ENCODE measurements at places on chromosomes 5 and 9.

GRCh38 chr9:125646621-125647100 lies 60.3 kb downstream of the MAPKAP1 start:
- no peak for DNase-seq

- no peak for DNase-seq
Measured at GRCh38 chr5:36444582-36445418, 143.1 kb upstream of the RANBP3L start.

DNA sequence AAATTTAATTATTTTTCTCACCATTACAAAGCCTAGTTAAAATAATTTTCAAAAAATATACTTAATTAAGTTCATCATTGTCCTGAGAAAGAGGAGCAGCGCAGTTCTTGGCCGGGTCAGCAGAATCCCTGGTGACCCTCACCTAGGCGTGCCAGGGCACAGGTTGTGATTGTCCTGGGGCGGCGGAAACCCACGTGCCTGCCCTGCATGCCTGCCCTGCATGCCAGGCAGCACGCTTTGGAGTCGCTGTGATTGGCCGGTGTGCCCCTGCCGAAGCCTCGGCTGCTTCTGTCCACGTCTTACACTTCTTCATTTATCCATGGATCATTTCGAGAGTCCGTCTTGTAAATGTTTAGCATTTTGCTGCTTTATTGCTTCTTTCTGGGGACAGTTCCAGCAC lies 25.6 kb downstream of the SLC12A2 start:
- DNase-seq = no peak

DNA sequence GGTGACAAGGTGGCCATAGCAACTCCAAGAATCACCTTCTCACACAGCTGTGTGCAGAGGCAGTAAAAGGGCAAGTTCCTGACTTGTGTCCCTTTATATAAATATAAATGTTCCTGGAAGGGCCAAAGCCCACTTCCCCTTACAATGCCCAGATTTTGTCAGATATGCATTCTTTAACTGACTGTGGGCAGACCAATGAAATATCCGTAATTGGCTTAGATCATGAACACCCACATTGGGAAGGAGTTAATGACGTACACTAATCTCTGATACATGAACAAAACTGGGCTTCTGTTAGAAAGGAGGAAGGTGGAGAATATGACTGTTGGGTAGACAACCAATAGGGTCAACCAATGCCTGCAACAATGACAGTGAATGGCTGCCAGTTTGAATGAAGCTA lies 397.2 kb upstream of the CLINT1 start:
- DNase-seq = no peak

GRCh38 chr5:149365418-149365817 lies 7.6 kb downstream of the PCYOX1L start:
- no peak for DNase-seq

DNA sequence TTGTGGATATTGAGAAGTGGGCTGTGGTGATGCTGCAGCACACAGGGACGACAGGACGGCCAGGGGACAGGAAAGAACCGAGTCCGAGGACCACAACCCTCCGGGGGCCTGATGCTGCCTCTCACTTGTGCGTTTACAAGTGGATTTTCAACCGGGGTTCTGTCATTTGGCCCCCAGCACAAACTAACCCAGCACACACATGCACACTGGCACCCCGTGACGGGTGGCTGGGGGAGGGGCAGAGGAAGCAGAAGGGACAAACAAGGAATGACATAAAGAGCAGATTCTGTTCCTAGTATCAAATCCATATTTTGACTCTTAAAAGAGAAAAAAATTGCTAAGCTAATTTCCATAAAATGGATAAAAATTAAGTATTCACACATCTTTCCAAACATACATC lies 18.3 kb upstream of the ZFYVE16 start:
- DNase-seq = no peak

- peak; percentile 83 for DNase-seq
Measured at GRCh38 chr9:17134396-17135294, at the start of gene CNTLN. TSS of gene CNTLN (plus strand) at chr9:17135040. CDS start at chr9:17135066, 26 bp downstream.

DNA sequence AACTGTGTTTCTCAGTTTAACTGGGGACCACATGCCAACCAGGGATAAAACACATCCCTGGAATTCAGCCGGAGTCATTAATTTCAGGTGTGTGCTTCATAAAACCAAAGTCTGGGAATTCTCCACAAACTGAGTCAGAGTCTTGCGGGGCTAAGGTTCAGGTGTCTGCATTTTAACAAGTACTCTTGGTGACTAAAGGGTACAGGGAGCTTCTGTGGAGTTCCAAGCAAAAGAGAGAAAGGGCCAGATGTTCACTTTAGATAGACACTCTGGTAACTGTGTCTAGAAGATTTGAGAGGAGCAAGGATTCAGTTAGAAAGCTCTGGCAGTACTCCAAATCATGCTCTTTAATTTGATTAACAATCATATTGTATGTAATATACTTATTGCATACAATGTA lies 4.0 kb downstream of the NADK2 start:
- DNase-seq = no peak

DNA sequence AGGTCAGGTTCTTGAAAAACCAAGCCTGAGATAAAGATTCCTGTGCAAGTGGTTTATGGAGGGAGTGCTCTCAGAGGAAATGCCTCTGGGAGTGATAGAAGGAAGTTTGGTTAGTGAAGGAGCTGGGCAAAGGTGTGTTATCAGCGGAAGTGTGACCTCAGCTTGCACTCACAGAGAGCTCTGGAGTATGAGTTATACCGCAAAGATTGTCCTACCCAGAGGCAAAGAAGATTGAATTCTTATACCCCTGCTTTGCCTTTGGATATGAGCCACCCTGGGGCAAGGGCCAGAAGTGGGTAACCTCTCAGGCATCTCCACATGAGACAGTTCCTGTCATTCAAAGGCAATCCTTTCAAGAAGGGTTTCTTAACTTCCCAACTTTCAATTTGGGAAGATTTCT lies 145.6 kb downstream of the MUSK start:
- no peak for DNase-seq

- peak; percentile 72 for DNase-seq
Measured at GRCh38 chr9:87497604-87498045, at the start of gene DAPK1. TSS of gene DAPK1 (plus strand) at chr9:87497867. CDS start at chr9:87499078, 1,211 bp downstream.

DNA sequence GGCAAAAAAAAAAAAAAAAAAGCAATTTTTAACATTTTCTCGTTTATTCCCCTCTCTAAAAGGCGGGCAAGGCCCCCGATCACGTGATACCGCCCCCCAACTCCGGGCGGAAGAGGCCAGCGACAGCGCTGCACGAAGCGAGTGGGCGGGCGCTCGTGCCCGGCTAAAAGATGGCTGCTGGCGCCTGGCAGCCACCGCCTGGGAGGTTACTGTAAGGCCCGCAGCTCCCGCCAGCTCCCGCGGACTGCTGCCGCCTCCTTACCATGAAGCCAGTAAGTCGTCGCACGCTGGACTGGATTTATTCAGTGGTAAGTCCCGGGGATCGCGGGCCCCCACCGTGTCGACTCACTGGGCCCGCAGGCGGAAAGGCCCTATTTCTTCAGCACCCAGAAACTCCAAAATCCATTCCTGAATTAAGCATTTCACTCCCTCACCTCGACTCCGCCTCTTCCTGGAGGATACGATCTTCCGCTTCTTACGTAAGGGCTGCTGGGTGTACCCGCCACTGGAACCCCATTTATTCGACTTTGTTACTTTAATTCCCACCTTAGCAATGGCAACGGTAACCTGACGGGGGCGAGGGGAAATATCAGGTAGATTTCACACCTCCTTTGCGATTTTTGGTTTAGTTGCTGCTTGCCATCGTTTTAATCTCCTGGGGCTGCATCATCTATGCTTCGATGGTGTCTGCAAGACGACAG lies at the start of the genes SMIM27 and TOPORS:
Gene SMIM27 (plus strand): TSS at position 156 of the 701 bp plus-strand sequence. CDS start 108 bp downstream, at position 264.
Gene TOPORS (minus strand): TSS at position 415 of the 701 bp plus-strand sequence. CDS start 150 bp downstream, at position 265.
- DNase-seq = peak; percentile 78

DNA sequence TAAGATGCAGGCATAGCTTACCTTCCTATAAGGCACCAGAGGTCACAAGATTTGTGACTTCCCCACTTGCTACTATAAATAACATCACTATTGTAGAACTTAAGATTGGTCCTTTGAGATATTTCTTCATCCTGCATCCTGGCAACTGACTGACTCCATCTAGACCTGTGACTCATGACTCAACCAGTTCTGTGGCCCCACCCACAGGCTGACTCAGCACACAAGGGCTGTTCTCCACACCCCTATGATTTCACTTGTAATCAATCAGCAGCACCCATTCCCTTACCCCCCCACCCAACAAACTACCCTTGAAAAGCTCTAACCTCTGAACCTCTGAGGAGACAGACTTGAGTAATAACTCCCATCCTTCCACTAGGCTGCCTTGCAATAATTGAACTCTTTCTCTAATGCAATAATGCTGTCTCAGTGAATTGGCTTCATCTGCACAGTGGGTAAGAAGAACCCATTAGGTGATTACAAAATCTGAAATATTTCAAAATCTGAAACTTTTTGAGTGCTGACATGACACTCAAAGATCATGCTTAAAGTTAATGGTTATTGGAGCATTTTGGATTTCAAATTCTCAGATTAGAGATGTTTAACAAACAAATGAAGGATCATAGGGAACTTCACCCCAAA lies 296.7 kb downstream of the ARL15 start:
- DNase-seq = no peak

DNA sequence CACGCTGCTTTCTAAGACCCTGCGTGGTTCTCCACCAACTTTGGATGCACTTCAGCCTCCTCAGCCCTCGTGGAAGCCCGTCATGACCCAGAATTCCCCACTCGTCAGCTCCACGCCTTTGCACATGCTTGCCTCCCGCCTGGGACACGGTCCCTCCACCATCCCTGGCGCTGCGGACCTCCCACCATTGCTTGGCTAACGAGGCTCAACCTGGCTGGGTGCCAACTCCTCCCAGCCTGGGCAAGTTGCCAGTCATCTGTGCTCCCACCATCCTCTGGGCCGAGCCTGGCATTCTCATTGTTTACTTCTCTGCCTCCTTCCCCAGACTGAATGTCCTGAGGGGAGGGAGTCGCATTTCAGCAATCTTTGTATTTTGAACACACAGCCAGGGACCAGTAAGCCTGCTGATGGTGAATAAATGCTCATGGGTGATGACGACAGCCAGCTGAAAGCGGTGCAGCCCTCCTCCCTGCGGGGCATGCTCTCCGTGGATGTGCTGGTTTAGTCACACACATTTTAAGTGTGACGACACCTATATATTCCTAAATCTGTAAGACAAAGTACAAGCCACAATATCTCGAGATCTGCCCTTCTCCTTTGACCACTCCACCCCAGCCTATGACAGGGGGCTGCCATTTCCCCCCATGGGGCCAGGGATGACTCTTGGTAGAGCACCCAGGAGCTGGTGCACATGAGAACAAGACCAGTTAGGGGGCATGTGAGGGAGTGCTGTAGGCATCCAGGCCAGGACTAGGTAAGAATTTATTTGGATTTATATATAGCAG lies 37.6 kb downstream of the ANKRD33B start:
- DNase-seq = no peak

DNA sequence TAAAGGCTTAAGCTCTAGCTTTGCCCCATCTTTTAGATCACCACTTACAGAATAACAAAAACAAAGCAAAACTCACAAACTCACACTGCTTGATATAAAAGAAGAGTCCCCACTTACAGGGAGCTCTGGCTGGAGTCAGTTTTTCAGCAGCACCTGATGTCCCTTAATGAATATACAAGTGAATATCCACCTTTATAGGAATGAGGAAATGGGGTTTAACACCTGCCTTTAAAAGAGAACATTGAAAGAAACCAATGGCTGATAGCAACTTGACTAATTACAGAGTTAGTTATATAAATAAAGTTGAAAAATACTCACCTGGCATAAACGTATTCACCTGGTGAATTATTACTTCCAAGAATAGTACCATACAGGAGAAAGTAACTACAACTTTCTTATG lies 20.7 kb upstream of the PURA start:
- no peak for DNase-seq

GRCh38 chr5:115858396-115858795 lies 16.7 kb downstream of the AP3S1 start:
- no peak for DNase-seq

- DNase-seq = no peak
Measured at GRCh38 chr9:82376677-82377232, 388.2 kb downstream of the SPATA31D1 start.

- DNase-seq = no peak
Measured at GRCh38 chr9:75147638-75148037, 59.3 kb downstream of the OSTF1 start.

- DNase-seq = no peak
Measured at GRCh38 chr9:135212961-135213360, 125.5 kb downstream of the OLFM1 start.

- DNase-seq = no peak
Measured at GRCh38 chr5:15371184-15371583, 128.8 kb upstream of the FBXL7 start.

DNA sequence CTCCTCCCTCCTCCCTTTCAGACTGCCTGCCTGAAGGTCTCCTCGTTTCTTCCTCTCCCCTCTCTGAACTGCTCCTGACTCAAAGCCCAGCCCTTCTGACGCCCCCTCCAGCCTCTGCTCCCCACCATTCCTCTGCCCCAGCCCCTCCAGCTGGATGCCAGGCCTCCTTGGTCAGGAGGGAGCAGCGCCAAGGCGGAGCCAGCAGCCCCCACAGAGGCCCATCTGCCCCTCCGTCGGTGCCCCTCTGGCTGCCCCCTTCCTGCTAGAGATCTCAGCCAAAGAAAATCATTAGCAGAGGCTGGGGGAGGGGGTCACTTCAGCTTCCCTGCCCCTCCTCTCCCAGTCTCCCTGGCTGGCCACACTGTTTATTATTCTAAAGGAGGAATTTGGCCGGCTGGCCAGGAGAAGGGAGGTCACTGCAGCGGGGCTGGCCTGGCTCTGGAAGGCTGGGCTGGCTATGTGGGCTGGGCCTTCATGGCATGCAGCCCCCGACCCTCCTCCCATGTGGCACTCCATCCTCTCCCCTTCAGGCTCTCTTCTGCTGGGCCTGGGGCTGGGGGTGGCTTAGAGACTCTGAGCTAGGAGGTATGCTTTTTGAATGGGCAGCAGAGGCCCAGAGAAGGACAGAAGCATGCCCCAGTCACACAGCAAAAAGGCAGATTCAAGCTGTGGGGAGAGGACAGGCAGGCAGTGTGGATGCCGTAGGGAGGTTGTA lies 16.9 kb downstream of the PDGFRB start:
- DNase-seq = peak; percentile 75

Measured in neuronal stem cell (in vitro differentiated cells).